AG04449 (cell line): ENCODE measurements at places on chromosomes 1 and 21.

- no peak for DNase-seq
Observed at GRCh38 chr1:61341426-61341825, 259.1 kb downstream of the NFIA start.

DNA sequence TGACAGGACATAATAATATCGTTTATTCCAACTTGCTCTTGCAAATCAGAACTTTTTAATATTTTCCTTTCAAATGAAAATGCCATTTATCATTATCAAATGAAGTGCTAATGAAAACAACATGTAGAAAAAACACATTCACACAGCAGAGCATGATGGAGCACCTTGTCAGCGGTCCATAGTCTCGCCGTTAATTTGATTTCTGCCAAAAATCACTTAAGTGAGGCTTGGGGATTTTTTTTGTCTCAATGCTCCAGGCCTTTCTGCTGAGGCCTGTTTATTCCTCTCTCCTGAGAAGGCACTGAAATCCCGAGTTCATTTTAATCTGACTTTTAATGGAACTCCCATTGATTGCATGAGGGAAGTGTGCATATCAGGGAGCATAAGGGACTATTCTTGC, 122.5 kb downstream of the ELAVL4 start:
- no peak for DNase-seq

DNA sequence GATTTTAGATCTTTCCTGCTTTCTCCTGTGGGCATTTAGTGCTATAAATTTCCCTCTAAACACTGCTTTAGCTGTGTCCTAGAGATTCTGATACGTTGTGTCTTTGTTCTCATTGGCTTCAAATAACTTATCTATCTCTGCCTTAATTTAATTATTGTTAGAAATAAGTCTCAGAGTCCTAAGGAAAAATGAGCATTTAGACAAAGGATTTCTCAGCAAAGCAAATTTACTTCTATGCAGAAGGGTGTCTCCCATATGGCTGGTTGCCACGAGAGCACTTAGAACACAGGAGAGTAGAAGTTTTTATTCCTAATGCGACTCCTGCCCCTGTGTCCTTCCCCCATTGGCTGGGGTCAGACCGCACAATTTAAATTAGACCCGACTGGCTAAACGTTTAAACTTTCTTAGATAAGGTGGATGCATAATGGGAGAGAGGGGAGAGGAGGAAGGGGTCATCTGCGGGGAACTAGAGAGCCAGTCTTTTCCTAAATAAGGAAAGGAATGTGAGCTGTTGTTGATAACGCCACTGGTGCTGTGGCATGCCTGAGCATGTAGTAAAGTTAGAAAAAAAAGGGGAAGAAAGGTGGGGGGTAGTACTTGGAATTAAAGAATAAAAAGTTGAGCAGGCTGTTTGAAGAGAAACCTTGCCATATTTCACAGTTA, 170.2 kb downstream of the DYRK1A start:
- DNase-seq: no peak

DNA sequence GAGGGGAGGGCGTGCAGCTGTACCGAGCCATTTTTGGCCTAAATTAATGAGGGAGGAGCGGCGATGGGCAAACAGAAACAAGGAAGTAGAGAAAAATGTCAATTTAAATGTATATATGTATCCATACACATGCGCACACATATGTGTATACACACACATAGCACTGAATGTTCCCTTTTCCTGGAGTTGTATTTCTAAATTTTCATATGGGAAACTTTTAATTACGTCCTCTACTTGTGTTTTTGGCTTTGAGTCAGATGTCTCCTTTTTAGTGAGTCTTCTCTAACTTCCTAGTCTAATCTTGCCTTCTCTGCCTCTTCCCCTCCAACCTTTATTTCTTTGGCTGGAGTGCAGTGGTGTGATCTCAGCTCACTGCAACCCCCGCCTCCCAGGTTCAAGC, 15.4 kb upstream of the CYYR1 start:
- no peak for DNase-seq
